ENCODE measurements at places on chromosomes 5 and 9.

DNA sequence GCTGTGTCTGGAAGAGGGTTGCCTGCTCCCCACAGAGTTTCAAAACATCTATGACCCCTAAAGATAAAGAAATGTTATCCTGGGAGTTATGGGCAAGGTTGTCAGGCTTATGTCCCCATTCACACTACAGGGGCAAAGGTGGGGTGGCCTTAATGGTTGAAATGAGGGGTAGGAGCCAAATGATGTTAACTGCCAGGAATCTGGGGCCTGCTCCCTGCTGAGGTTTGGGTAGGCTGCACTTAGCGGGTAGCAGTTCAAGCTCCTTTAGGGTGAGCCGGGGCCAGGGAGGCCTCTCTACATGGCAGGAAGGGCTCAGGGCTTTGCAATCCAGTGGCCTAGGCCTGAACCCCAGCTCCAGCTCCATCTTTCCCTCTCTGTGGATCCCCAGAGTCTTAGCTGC is 3.0 kb downstream of the FGF18 start:
- H3K4me1 ChIP-seq = peaks cover 19% of the 10 kb centered on the region
- no peak overlapping the region for H3K4me3 ChIP-seq
- no peaks in the 10 kb centered on the region for H3K27me3 ChIP-seq
- H3K36me3 ChIP-seq = no peaks in the 10 kb centered on the region
- no peak overlapping the region for H3K27ac ChIP-seq

DNA sequence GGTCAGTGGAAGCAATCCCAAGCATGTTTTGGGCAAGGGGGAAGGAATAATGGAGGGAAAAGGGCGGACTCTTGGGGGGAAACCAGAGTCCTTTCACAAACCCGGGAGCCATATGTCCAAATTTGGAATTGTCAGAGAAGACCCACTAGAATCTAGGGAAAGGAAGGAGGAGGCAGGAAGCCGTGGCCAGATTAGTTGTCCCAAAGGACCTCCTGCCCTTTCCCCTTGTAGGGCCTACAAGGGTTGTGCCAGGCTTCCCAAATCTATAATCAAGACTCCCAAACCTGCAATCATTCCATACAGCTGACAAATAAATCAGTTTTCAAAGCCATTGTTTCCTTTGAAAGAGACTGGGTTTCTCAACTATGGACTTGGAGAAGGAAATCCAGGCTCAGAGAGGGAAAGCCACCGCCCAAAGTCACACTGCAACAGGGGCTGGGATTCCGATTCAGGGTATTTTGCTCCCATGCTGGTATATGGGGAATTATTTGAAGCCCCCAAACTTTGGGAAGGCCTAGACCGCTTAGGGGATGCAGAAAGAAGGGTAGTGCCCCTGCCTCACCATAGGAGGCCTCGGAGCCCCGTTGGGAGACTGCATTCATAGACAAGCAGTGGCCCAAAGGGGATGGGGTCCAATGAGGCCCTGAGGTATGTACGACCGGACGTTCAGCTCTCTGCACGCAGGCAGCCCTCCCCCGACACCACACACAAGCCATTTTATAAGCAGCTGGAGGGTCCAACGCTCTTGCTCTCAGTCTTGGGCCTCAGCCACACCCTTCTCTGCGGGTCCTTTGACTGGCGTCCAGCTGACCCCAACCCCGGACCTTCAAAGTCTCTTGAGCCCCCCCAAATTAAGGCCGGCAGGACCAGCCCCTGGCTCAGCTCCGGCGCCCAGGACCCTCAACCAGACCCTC is 815 bp downstream of the ANXA6 start:
- H3K4me3 ChIP-seq = peak overlapping the region; percentile 57
- H3K27ac ChIP-seq = peak overlapping the region; percentile 78
- H3K36me3 ChIP-seq = no peaks in the 10 kb centered on the region
- H3K27me3 ChIP-seq = no peaks in the 10 kb centered on the region

DNA sequence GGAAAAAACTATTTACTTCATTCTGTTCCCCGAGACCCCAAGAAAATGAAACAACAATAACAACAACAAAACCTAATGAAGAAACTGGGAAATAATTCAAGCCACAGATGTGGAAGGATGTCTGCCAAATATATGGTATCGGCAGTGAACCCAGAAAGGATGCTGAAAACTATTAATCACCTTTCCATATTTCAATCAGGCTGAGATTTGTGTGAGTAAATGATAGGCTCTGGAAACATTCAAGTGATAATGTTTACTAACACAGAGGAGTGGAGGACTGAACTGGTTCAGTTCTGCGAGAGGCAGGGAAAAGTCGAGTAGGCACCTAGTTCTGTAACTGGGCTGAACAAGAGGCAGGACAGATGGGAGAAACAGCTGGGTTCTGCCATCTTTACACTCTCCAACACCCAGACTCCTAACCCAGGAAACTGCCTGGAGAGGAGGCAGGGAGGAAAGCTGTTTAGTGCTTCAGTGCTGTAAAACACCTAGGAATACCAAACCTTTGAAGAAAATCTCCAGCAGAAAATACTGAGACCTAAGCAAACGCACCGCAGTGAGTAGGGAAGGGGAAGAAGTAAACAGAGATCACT is 96.8 kb upstream of the GNA14 start:
- no peak overlapping the region for H3K4me3 ChIP-seq
- H3K27ac ChIP-seq = no peak overlapping the region
- DNase-seq = no peak
- H3K36me3 ChIP-seq = no peaks in the 10 kb centered on the region
- H3K27me3 ChIP-seq = no peaks in the 10 kb centered on the region

DNA sequence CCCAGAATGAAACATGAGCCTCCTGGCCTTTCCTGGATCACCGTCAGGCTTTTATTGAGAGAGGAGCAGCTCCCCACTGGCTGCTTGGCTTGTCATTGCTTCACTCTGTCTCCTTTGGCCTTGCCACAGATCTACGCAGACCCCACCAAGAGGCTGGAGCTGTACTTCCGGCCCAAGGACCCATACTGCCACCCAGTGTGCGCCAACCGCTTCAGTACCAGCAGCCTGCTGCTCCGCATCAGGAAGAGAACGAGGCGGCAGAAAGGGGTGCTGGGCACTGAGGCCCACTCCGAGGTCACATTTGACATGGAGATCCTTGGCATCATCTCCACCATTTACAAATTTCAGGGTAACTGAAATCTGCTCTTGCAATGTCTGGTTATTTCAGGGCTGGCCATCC is 11.2 kb downstream of the GTF3C5 start:
- no peak overlapping the region for H3K4me3 ChIP-seq
- no peaks in the 10 kb centered on the region for H3K27me3 ChIP-seq
- no peak for DNase-seq
- peaks cover 6% of the 10 kb centered on the region for H3K36me3 ChIP-seq
- no peak overlapping the region for H3K27ac ChIP-seq
- H3K4me1 ChIP-seq = no peaks in the 10 kb centered on the region

DNA sequence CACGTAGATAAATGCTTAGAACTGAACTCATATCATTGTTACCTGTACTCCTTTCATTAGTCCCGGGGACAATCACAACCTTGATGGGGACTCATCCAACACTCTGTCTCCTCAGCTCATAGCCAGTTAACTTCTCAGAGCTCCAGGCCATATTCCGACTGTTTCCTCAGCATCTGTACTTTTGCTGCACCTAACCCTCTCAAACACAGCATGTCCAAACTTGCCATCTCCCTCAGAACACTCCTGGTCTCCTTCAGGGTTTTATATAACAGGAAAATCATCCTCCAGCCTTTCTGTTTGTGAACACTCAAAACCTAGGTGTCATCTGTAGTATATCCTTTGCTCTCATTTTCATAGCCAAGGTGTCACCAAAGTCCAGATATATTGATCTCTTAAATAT is 150.5 kb downstream of the CDH6 start:
- H3K27ac ChIP-seq = no peak overlapping the region
- H3K27me3 ChIP-seq = no peaks in the 10 kb centered on the region
- no peak overlapping the region for H3K4me3 ChIP-seq
- H3K36me3 ChIP-seq = no peaks in the 10 kb centered on the region

- H3K4me1 ChIP-seq = no peaks in the 10 kb centered on the region
- H3K36me3 ChIP-seq = no peaks in the 10 kb centered on the region
- no peak for DNase-seq
- H3K4me3 ChIP-seq = no peak overlapping the region
- no peak overlapping the region for H3K27ac ChIP-seq
- no peaks in the 10 kb centered on the region for H3K27me3 ChIP-seq
Measured at GRCh38 chr9:107118863-107119624, 164.0 kb upstream of the RAD23B start.

DNA sequence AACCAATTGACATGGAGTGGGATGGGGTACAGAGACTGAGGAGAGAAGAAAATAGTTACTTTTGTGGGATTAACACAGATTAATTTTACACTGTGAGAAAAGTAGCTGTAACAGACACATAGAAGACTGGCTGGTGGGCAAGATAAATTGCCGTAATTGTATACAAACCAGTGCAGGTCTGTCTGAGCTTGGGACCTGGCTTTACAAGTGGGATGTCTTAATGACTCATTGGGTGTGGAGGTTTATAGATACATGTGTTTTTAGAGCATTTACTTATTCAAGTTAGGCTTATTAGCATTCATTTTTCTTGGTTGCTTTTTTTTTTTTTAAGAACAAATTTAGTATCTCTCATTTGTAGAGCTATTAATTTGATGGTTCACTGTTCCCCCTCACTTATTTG is 37.5 kb downstream of the SLC44A1 start:
- no peak overlapping the region for H3K4me3 ChIP-seq
- H3K27me3 ChIP-seq = no peaks in the 10 kb centered on the region
- no peak for DNase-seq

DNA sequence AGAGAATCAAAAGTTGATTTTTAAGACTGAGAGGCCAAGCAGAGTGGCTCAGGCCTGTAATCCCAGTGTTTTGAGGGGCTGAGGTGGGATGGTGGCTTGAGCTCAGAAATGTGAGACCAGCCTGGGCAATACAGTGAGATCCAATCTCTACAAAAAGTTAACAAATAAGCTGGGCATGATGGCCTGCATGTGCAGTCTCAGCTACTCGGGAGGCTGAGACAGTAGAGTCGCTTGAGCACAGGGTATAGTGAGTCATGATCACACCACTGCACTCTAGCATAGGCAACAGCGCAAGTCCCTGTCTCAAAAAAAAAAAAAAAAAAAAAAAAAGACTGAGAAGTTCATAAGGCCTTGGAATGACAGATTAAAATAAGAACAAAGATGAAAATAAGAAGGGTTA is 177.2 kb downstream of the TMEM232 start:
- no peak for DNase-seq
- no peaks in the 10 kb centered on the region for H3K4me1 ChIP-seq
- H3K27ac ChIP-seq = no peak overlapping the region
- no peak overlapping the region for H3K4me3 ChIP-seq
- H3K27me3 ChIP-seq = no peaks in the 10 kb centered on the region

Measured in prostate gland (tissue), 2 donors.